Small intestine (tissue), 16 donors: ENCODE measurements at places on chromosomes 11 and 22.

- no peak for DNase-seq
Measured at GRCh38 chr22:43243324-43243723, 56.4 kb upstream of the TTLL12 start.

GRCh38 chr11:61955422-61956135 is 5.4 kb downstream of the BEST1 start:
- DNase-seq = peak; percentile 62

DNA sequence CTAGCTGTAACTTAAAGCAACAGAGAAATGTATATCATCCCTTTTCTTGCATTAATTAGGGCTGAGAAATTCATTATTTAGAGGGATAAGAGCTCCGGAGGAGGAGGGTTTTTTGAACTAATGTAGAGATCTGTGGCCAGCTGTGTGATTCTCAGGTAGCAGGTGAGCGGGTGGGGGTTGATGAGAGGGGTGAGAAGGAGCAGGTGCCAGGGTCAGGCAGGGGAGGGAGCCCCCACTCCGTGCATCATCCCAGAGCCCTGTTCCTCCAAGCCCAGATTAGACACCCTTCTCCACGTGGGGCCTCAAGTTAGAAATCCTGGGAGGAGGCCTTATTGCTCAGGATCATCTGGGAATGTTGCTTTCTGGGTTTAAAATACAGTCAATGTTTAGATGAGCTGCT is 24.9 kb downstream of the ZBTB16 start:
- no peak for DNase-seq

- peak; percentile 62 for DNase-seq
Measured at GRCh38 chr11:68810164-68810563, 31.6 kb downstream of the CPT1A start.

DNA sequence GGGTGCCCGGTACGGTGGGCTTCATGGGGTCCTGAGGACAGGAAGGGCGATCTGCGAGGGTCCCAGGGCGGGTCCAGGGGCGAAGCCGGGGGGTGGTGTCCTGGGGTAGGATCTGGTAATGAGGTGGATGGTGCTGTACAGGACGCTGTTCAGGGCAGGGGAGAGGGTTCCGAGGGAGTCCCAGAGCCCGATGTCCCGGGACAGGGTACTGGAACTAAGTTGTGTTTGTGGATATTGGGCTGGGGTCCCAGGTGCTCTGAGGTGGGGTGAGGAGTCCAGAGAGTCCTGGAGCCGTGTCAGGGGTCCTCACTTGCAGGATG is 426 bp downstream of the LZTR1 start:
- no peak for DNase-seq

DNA sequence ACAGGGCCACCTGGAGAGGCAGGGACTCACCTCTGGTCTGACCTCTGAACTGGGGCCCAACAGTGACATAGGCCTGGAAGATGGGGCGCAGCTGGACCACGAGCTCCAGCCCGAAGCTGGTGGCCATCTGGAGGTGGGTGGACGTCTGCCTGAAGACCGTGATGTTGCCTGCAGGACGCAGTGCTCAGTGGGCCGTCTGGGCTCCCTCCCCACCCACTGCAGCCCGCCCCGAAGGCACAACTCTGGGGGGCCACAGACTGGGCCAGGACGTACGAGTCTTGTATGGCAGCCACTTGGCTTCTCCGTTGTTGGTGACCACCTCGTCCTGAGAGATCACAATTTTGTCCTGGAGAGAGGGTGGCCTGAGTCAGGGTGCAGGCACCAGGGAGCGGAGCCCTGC is 7.9 kb downstream of the MUC6 start:
- no peak for DNase-seq

- no peak for DNase-seq
Measured at GRCh38 chr11:125164091-125164421, 495 bp upstream of the PKNOX2 start.
